Thymus (tissue), 14 donors: ENCODE measurements at places on chromosomes 6 and 20. TPM values are rescaled to one million over a fixed set of nuclear protein-coding genes. Genes with fewer than 3 reads are reported as not detected.

Gene NQO2
- polyA plus RNA-seq = 21.7 TPM

Gene RRAGD
- 13.0 TPM for polyA plus RNA-seq

Gene ARMC2
- 1.8 TPM for polyA plus RNA-seq

Gene KHDRBS2
- 0.71 TPM for polyA plus RNA-seq

Gene RAET1E
- 0.59 TPM for polyA plus RNA-seq

Gene PLCB4
- polyA plus RNA-seq = 4.8 TPM

Gene HSPA1L
- 2.4 TPM for polyA plus RNA-seq
